ENCODE measurements at places on chromosomes 13 and 19.

DNA sequence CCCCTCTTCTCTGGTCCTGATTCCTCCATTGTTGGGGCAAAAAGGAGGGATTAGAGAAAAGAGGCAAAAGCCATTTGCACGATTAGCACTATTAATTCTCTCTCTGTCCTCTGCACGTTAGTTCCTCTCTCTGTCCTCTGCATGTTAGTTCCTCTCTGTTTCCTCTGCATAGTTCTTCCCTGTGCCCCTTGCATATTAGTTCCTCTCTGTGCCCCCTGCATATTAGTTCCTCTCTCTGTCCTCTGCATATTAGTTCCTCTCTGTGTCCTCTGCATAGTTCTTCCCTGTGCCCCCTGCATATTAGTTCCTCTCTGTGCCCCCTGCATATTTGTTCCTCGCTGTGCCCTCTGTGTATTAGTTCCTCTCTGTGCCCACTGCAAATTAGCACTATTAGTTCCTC is 847.2 kb upstream of the GPC6 start:
- no peak for DNase-seq

DNA sequence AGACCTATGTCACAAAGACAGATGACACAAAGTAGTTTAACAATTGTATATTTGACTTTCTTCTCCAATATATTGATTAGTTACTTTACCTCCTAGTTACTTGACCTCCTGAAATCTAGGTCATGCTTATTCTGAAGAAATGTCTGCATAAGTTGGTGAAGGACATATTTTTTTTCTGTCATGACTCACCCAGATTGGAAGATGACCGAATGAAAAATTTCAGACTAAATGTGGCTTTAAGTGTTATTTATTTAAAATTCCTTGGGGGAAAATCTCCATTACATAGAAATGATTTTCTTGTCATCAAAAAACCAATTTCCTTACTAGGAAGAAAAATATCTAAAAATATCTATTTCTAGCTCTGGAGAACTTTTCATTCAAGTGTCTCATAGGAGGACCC is 217.1 kb downstream of the POSTN start:
- no peak for DNase-seq

- DNase-seq, result no peak
Measured at GRCh38 chr19:47427241-47428176, 8.2 kb upstream of the MEIS3 start.

DNA sequence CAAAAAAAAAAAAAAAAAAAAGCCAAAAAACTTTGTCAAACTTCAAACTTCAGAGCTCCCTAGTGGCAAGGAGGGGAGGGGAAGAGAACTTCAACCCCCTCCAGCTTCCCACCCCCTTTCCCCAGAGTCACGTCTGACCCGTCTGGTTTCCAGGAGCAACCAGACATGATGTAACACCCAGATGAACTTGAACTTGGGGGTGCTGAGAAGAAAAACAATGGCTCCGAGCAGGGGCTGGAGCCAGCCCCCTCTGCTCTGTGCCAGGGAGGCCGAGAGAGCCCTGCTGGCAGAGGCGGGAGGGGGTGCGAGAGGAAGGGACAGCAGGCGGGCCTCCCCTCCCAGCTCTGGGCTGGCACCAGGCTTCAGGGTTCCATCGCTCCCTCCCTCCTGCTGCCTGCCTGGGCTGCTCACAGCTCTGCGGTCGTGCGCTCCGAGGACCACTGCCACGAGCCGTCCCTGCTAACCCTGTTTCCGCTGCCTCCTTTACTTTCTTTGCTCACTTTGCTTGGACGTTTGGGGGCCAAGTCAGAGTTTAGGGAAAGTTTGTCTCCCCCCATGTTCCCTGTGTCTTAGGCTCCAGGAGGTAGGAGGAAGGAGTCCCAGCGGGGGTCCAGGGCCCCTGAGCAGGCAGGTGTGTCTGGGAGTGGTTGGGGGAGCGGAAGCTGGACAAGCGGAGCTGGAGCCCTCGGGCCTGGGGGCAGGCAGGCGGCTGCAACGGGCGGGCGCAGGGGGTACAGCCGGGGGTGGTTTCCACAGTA is 11.1 kb downstream of the LYL1 start:
- no peak for DNase-seq

DNA sequence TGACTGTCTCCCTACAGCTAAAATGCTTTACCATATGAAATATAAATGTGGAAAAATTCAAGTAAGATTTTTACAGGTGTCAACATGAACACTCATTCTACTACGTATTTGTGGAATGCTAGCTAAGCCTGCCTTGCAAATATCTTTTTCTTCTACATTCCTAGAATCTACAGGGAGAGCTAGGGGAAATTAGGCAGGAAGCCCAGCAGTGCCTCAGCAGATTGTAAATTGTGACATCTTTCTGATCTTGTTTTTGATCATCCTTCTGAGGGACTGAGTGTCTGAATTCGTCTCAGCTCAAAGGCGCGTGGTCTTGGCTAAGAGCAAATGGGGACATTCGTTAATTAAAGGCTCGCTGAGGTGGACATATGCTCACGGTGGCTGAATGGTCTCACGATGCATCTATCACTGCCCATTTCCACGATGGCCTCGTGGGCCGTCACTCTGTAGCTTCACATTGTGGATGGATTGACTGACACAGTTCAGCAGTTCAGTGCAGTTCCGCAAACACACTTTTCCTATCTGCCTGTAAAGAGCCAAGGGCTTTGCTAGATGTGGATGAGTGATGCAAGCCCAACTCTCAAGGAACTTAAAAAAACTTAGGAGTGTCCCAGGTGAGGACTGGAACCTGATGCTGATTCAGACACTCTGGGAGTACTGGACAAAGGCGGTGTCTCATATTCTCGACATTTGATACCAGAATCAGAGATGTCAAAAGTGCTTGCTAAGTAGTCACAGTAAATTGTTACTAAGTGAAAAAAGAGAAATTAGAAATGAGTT is 562.5 kb downstream of the EFNB2 start:
- DNase-seq, result no peak

GRCh38 chr13:46775385-46776107 is 21.4 kb downstream of the ESD start:
- no peak for DNase-seq

- no peak for DNase-seq
Measured at GRCh38 chr19:49430678-49431329, 5.6 kb downstream of the GFY start.

GRCh38 chr13:36915106-36915505 is 4.9 kb downstream of the SMAD9 start:
- DNase-seq, result no peak

All from NK-92 treated with Interleukin-12 subunit alpha and Interleukin-12 subunit beta, amount 100 ng/mL, for 24 hours (cell line).